M059J (cell line): ENCODE measurements at places on chromosomes 1 and 21.
A peak's percentile ranks its signal among the peaks of the same experiment; 100 is the strongest.

DNA sequence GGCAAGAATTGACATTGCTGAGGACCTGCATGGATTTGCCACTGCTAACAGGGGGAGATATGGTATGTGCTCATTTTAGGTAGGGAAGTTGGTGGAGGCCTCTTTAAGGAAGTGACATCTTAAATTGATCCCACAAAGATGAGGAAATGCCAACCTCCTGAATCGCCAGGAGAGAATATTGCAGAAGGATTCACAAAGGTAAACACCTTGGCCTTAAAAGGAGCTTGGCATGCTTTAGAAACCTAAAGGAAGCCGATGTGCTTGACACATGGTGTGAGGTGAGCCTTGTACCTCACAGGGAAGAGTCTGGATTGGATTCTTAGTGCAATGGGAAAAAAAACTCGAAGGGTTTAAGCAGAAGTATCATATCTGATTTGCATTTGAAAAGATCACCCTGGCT is 470.5 kb upstream of the DAB1 start:
- DNase-seq, result peak; percentile 52

DNA sequence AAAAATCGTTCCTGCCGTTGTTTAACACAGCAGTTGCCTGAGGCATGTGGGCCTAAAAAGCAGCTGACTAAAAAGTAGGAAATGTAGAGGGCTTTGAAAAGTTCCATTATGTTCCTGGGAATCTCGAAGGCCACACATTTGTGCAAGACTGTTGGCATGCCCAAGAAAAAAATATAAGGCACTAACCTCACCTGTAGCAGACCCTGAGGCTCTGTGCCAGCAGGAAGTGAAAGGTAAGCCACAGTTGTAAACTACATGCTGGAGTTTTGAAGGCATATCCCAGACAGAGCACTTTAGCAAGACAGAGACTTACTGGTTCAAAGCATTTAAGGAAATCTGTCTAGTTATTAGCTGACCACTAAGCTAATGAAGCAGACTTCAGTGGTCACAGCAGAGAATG is 52.7 kb downstream of the TRMT1L start:
- no peak for DNase-seq

GRCh38 chr1:206776229-206776628 is 3.9 kb upstream of the IL10 start:
- no peak for DNase-seq

- peak; percentile 47 for DNase-seq
These were observed 33.9 kb downstream of the TRIM62 start for GRCh38 chr1:33147997-33148314.

DNA sequence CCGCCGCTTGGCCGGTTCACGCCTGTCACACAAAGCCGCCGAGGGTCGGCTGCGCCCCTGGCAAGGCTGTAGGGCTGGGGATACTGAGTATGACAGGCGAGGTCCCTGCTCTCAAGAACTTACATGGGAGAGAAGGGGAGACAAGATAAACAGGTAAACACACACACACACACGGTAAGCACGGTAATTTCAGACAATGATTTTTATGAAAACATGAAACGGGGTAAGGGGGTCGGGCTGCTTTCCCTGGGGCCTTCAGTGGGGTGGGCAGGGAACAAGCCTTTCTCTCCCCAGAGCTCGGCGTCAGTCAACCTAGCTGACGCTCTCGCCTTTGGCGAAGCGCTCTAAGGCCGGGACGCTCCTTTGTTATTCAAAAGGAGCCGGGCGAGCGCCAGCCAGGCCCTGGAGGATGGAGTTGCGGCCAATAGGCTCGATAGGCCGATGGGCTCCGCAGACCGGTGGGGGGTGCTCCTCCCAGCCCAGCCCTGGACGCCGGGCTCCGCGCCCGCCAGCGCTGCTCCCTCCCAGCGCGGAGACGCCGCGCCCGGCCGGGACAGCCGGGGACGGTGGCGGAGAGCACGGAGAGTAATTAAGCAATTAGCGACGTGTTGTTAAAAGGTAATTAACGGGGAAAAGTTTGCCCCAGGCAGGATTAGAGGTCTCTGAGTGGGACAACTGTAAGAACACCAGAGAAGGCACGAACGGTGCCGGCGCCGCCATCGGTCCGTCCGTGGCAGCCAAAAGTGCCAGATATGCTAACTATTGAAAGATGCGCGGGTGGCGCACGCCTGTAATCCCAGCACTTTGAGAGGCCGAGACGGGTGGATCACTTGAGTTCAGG is 950 bp upstream of the INKA2 start:
- DNase-seq, result peak; percentile 81

DNA sequence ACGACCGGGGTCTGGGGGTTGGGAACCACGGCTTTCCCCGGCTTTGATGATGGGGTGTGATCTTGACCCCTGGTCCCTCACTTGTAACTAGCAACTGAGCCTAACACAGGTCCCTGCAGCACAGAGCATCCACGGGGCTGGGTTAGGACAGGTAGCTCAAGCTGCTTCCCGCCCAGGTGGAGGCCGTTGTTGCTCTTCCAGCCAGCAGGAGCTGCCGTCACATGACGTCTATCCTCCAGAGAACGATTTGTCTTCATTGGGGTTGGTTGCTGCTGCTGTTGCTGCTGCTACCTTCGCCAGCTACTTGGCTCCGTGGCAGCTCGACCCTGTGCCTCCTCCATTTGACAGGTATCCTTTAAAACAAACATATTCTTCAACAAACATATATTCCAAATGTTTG is 74.3 kb upstream of the ADAR start:
- DNase-seq, result no peak

GRCh38 chr1:117611121-117611601 is 5.3 kb downstream of the TENT5C start:
- peak; percentile 17 for DNase-seq

- DNase-seq, result no peak
These were observed 68.7 kb upstream of the CNTN2 start for GRCh38 chr1:204974327-204974726.
